ENCODE measurements at places on chromosomes 12 and 14.

- no peak for DNase-seq
Measured at GRCh38 chr14:54177641-54178621, 218.9 kb upstream of the CDKN3 start.

DNA sequence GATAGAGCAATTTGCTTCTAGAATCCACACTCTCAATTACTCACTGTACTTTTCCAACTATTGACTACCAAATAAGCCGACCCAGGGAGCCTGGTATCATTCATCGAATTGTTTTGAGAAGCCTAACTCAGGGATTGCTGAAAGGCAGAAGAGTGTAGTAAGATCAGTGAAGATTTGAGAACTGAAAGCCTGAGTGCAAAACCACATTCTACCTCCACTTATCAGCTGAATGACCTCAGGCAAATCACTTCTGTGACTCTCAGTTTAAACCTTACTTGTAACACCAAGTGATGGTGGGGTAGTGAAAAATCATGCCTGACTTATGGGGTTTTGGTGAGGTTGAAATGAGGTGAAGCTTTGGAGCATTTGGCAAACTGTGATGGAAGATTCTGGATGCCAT lies 126.1 kb upstream of the MAX start:
- DNase-seq, result no peak

DNA sequence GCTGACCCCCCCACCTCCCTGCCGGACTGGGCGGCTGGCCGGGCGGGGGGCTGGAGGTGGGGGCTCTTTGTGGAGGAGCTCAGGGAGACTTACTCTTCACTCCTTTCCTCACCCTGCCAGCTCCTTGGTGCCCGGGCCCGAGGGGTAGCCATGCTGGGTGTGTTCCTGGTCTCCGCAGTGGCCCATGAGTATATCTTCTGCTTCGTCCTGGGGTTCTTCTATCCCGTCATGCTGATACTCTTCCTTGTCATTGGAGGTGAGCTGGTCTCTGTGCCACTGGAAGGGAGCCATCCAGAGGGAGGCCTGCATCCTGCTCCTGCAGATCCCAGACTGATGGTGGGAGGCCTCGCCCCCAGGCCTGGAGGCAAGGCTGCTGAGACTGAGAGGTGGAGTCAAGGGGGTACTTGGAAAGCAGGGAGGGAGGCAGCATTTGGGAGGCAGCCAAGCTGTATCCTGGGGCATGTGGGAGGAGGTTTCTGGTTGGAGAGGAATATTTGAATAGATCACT lies 19.7 kb downstream of the SOAT2 start:
- no peak for DNase-seq

- DNase-seq, result no peak
Measured at GRCh38 chr12:97075161-97075933, 168.3 kb downstream of the NEDD1 start.

DNA sequence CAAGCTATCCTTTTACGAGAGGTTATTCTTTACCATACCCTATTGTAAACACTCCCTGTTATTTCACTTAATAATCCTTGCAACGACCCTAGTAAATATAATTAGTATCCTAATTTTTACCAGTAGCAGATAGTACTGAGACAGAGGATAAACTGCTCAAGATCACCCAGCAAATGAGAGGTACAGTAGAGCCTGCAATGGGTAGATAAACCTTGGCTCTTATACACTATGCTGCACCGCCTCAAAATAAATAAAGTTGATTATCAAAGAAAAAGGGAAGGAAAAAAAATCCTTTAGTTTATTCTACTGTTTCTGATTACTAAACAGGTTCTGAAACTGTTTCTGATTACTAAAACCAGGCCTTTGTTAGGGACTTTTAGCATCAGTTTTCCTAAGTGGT lies 22.5 kb downstream of the YBX3 start:
- DNase-seq, result no peak

DNA sequence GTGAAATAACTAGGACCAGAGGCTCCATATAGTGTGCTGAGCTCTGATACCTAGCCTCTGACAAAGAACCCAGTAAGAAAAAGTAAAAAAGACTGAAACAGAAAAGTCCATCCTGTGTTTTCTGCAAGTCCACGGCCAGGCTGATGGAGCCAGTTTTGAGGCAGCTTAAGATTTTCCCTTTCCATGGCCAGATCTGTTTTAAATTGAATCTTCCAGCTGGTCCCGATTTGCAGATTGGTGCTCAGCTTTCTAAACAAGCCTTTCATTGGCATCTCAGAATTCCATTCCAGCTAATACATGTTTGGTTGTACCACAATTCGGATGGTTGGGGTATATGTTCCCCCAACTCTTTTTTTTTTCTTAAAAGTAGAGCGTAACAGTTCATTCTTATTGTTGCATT lies 152.0 kb downstream of the DACT1 start:
- no peak for DNase-seq

DNA sequence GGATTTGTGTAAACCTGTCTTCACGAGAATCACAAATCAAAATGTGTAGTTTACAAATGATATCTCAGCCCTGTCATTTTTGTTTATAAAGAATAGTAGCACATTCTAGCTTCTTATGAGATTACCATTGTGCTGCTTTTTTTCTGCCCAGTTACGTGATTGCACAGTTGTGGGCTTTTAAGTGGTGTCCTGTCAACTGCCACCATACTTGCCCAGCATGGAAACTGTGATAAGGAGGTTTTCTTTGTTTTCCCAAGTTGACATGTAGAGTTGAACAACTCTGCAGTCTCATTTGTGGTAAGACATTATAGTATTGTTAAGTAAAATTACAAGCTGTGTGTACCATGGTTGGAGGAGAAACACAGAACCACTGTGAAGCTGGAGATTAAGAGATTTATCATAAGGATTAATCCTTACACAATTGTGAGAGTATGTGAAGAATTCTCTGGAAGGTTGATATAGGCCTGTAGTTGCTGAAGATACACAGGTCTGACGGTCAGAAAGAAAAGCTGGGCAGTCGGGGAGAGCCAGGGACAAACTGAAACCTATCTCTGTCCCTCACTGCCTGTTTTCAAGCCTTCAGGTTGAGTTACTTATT lies 12.2 kb downstream of the CHURC1 start:
- no peak for DNase-seq

- no peak for DNase-seq
Measured at GRCh38 chr14:53032161-53032803, 81.4 kb upstream of the FERMT2 start.

GRCh38 chr12:53200458-53201176 lies 6.4 kb downstream of the ITGB7 start:
- DNase-seq, result no peak

DNA sequence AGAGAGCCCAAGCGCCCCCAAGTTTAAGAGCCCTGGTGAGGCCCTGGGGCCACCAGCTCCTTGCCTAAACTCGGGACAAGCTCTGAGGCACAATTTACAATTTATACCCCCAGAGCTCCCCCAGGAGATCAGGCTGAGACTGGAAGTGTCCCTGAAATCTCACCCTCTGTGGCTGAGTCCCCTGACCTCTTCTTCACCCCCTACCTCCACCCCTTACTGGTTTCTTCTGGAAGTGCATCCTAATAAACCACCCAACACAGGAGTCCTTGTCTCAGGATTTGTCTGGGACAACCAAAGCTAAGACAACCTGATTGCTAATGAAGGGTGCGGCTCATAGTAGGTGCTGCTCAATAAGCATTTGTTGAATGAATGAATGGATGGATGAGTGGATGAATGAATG lies 206.4 kb downstream of the BCL11B start:
- DNase-seq, result no peak

GRCh38 chr12:124498275-124499189 lies 68.9 kb downstream of the NCOR2 start:
- no peak for DNase-seq

DNA sequence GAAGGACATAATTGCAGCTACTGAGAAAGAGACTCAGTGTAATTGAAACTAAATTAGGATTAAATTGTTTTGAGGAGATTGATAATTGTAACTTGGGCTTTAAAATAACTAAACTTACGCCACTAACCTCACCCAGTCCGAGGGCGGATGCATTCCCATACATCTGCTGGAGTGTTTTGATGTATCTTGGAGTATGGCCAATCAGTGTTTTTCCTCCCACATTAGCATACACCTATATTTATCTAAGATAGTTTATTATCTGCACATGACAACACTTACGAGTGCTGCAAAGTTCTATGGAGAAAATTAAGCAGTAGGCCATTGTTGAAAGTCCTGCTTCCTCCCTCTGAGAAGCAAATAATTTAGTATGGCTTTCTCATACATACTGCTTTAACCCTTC lies 184.7 kb upstream of the PLEKHG7 start:
- DNase-seq, result no peak

DNA sequence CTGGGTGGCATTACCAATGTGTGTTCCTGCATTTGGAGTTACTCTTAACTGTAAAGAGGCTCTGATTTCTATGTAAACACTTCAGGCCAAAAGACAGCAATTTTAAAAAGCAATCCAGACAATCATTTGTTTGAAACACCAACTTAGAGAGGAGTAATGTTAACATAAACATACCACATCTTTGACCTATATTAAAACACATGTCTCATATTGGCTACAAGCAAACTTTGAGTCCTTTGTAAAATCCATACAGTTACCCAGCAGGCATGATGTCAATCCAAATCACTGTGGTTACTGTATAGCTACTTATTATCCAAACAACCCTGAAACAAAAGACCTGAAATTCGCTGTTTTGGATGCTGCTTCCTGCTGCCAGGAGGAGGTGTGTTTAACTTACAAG lies 7.5 kb upstream of the G2E3 start:
- no peak for DNase-seq

DNA sequence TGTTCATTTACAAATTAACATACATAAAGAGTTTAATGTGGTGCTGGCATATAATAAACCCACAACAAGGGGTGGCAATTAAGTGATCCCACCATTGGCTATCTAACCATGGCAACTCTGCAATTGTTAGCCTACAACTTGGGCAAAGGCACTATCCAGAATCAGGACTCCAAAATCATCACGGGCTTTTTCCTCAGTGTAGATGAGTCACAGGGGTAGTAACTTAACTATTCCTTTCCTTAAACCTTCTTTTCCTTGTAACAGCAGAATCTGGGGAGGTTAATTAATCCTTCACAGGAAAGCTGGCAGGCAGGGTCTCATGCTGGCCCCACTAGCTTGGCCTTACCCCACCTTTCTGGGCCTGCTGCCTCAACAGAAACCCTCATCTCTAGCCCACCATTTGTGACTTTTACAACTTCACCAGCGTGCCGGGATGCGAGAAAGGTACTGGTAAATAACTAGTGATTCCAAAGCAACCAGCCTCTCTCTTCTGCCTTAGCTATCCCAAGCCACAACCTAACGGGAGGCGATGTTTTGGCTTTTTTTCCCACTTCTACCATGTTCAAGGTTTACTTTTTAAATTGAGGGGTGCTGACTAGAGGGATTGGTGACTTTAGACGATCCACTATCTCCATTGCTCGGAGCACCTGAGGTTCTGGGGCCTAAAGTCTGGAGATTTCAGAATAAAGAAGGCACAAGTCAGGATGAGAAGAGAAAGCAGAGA lies 744 bp downstream of the ATP5MC2 start:
- no peak for DNase-seq

DNA sequence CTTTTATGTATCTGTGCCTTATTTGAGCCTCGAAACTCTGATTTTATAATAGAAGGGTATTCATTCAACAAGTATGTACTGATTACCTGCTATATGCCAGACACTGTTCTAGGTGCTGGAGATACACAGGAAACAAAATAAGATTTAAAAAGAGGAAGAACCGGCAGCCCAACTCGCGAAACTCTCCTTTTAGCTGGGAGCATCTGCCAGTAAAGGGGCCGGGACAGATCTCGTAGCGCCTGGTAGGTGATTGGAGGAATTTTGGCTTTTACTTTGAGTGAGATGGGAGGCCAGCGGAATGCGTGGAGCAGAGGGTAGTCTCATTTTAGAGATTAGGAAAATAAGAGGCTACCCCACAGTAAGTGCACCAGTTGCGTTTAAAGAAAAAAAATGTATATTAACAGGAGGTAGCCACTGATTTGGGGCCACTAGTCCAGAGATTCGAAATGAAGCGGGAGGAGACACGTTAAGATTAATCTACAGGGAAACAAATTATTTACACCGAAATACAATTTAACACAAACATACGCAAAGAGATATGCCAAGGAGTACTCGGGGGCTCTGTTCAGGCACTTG lies 520 bp upstream of the MON2 start:
- DNase-seq, result no peak

Measured in activated CD8-positive, alpha-beta memory T cell treated with anti-CD3 and anti-CD28 coated beads for 4 hours (primary cell).